ENCODE measurements at places on chromosomes 1 and 21.

- no peak for DNase-seq
These were observed 1284.7 kb downstream of the BRINP3 start for GRCh38 chr1:189192741-189193520.

DNA sequence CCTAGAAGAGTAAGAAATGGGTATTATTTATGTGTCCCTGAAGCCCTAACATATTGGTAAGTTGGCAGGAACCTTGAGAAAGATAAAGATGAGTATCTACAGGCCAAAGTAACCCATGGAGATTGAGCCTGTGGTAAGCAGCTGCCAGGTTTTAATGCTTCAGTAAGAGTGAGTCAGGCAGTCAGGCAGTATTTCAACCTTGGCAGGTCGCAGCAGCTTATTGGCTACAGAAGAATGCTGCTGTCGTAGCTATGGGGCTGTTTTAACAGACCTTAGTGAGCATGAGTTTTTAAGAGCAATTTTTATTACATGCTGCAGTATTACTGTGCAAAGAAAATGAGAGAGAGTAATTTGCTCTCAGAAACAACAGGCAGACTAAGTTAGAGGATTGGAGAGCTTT lies 10.3 kb upstream of the SLC30A10 start:
- no peak for DNase-seq

DNA sequence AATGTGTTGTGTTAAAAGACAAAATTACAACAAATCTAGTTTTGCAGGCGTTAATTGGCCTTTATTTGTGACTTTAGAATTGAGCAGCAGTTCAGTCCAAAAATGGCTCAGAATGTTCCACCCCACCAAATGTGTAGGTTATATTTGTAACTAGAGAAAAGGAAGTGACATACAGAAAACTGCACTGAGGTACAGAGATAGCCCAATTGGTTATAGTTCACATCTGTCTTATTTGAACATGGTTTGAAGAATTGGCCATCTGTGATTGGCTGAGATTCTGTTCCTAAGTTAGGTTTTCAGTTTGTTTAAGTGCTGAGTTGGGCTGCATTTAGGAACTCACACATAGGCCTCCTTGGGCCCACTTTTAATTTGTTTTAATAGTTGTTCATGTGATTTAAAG lies 12.0 kb upstream of the FMO2 start:
- no peak for DNase-seq

DNA sequence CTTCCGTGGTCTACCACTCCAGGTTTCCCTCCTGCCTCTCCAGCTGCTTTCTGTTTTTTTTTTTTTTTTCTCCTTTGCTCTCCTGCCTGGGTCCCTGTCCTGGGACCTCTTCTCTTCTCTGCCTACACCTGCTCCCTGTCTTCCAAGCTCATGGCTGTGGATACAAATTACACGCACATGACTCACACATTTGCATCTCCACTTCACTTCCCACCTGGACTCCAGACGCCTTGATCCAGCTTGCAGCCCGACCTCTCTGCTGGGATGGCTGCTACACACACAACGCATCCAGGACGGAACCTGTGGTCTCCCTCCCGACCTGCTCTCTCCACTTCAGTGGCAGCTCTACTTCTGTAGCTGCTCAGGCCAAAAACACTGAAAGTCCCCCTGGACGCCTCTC lies 44.4 kb upstream of the B3GALT5 start:
- no peak for DNase-seq

- DNase-seq = no peak
These were observed 80.7 kb downstream of the NID1 start for GRCh38 chr1:235984041-235984825.

- no peak for DNase-seq
These were observed 83.9 kb downstream of the FASLG start for GRCh38 chr1:172742599-172743500.

DNA sequence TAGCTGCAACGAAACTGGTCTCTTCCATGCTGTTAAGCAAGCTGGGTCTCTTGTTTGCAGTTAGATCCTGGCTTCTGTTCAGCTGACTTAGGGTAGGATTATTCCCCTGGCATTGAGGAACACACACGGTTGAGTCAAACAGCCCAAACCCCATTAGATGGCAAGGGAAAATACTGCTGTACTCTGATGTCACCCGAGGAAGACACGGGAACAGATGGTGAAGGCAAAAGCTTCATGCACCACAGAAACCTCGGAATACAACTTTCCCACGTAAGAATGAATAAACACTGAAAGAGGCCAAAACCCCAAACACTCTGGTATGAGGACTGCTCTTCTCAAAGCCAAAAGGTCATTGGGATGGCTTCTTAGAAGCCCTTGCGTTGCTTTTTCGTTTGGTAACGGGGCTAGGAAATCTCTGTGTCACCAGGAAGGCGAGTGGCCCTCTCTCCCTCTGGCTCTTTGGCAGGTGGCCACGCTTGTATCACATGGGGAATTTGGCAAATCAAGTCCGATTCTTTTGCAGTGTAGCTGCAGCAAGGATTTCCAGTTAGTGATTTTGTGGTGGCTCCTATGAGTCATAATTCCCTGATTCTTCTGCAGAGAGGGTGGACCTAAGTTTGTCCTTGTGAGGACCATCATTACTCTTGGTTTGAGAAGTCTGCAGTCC lies 16.7 kb upstream of the LYST start:
- peak; percentile 26 for DNase-seq

- DNase-seq = no peak
These were observed 206.3 kb downstream of the FOXD2 start for GRCh38 chr1:47644212-47644573.

DNA sequence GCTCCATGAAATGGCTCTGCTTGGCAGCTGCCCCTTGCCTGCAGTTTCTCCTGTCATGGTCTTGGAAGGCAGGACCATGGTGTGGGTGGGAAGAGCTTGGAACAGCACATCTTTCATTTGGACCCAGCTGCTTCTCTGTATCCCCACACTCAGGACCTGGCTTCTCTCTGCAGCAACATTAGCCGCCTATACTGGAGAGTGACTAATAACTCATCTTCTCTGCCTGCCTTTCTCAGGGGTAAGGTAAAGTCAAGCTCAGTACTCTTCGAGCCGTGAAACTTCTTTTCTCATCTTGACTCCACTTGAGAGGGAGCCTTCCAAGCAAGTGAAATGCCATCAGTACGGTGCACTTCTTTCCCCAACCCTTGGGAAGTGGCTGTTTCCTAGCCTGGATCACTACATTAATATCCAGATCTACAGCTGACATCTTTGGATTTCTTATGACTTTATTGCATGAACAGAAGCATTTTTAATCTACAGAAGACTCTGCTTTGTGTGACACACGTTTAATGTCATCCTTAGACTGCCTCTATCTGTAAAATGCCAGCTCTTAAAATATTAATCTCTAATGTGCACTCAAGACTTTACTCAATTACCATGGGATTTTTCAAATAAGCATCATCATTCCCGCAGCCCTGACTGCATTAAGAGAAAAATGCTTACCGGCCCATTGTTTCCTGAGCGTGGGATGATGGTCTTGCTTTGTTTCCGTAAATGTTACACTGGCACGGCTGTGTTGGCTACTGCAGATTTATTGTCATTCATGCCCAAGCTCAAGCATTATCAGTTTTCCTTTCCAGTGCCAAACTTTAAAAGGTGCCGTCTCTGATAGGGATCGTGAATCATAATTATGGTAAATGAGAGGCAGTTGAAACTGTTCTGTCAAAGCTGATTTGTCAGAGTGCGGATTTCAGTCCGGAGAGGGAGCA lies 242.9 kb downstream of the HHAT start:
- DNase-seq = no peak

DNA sequence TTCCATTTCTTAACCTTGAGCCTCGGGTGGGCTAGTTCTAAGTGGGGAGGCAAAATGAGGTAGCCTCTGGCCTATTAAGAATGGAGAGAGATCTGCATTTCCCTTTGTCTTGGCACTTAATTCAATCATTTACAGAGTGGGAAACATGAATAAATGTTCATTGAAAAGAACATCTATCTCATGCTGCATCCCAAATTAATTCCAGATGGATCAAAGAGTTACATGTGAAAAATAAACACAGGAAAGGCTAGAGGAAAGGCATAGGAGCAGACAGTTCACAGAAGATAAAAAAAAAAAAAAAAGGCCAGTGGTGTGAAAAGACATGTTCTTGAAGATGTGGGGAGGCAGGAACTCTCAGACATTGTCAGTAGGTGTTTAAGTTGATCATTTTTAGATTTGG lies 35.7 kb upstream of the EPS8L3 start:
- no peak for DNase-seq

DNA sequence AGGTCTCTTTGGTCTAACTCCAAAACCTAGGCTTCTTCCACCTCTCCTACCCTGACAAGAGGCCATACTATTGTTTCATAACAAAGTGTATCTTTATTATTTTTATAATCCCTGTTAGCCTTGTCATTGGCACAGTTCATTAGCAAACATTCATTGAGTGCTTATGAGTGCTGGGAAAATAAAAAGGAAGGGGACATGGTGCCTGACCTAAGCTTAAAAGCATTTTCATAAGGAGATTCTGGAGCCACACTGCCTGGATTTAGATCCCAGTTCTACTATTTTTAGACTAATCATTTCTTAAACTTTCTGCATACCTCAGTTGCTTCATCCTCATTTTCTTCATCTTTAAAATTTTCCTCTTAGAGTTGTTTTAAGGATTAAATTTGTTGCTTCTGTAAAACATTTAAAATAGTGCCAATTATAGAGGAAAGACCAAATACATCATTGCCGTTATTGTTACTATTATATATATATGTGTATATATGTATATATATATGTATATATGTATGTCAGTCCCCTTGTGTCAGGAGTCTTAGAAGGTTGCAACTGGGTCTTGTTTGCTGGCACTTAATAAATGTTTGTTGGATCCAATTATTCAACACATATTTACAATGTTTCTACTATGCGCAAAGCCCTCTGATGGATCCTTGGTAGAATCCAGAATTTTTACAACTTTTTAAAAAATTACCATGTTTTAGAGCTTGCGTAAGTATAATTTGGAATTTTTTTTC lies 250.9 kb upstream of the SGIP1 start:
- no peak for DNase-seq

DNA sequence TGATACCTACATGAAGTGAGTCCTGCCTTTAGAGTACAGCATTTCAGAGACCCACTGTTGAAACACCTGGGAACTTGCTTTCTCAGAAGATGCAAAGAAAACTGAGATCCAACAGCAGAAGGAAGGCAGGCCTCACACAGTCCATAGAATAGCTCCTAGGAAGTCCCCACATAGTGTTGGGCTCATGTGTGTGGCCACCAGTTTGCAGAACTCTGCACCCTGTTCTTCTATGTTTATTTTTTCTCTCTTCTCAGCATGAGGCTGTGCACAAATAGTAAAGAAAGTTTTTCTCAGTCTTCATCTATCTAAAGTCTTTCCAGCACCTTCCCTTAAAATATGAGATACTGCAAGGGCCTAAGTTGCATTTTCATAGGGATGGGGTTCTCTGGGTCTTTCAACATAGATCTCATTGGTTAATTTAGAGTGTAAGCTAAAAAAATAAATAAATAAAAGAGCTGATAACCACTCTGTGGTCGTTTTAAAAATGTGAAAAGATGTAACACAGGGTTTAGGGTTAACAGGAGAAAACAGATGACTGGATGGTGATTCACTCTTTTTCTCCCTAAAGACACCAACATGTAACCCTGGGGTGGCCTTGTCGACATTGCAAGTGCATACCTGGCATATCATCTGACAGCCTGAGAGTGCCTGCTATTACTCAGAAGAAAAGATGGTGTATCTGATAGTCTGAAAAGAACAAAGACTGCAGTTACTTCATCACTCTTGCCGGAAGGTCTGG lies 94.6 kb downstream of the ZC3H11B start:
- no peak for DNase-seq

- no peak for DNase-seq
These were observed 288.5 kb upstream of the KAZN start for GRCh38 chr1:14309984-14310383.

Measured in CD4-positive, alpha-beta T cell treated with Interferon gamma for 1 hour (primary cell).